ENCODE measurements at places on chromosomes 13 and 19.

- no peak for DNase-seq
Observed at GRCh38 chr13:20993211-20993610, 68.2 kb downstream of the LATS2 start.

DNA sequence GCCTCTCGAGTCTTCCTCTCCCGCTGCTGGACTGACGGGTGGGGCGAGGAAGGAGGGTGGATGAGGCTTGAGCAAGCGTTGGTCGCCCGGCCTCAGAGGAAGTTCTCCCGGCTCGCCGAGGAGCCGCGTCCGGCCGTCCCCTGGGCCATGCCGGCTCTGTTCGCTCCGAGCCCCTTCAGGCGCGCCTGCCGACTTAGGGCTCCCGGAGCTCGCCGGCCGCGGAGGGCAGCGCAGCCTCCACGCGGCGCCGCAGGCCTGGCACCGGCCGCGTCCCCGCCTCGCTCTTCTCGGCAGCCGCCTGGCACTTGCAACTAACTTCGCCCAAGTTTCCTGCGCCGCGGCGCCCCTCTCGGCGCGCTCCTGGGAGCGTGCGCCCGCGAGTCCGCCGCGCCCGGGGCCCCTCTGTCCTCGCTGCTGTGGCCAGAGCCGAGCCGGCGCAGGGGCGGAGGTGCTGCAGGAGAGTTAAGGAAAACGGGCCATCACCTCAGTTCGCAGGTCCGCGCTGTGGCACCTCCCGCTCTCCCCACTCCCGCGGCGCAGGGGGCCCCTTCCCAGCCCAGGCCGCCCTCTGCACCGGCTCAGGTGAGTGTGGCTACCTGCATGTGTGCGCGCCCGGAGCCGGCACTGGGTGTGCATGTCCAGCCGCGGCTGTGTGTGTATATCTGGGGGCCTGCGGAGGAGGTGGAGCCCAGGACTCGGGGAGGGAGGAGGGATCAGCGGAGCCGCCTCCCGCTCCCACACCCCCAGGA lies 641 bp upstream of the SOX21 start:
- no peak for DNase-seq

DNA sequence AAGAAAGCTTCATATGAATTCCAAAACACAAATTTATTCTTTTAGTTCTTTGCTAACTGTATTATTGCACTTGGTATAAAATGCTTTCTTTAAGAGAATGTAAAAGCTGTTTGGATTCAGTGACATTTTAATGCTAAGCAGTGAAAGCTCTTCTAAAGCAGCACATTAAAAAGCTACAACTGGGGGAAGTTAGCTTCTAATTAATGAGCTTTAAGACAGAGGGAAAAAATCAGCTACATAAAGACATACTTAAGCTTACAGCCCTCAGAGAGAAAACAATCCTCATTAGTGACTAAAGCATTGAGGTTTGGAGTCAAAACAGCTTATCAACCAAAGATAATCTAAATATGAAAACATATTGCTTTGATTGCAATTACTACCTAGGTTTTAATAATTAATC lies 1222.2 kb upstream of the SPRY2 start:
- DNase-seq = no peak

GRCh38 chr19:14505488-14506239 lies 9.7 kb upstream of the GIPC1 start:
- peak; percentile 80 for DNase-seq

DNA sequence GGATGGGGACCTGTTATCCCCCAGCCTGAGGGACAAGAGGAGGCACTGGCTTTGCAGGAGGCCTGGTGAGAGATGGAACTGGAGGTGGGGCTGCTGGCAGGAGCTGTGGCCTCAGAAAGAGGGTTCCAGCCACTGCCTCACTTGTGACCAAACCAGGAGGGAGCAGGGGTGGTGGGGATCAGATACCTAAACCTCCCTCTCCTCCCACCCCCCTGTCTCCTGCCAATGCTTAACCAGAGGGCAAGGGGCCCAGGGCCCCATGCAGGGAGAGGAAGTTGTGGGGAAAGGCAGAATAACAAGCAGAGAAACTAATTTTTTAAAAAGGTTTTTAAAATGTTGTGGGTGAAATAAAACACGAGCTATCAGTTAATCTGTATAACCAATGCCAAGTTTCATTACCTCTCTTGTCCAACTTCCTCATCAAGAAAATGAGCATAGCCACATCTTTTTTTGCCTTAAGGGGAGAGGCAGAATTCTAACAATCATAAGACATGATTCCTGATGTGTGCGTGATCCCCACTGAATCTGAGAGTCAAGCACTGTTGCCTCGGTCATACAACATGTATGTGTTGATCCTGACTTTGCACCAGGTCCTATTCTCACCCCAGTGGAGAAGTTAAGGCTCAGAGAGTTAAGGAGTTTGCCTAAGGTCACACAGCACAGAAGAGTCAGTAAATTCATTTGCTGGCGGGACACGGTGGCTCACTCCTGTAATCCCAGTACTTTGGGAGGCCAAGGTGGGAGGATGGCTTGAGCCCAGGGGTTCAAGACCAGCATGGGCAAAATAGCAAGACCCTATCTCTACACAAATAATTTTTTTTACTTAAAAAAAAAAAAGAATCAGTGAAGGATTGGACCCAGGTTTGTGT lies 12.9 kb downstream of the FXYD5 start:
- no peak for DNase-seq

- DNase-seq = peak; percentile 38
Observed at GRCh38 chr19:13906521-13906904, 512 bp downstream of the CC2D1A start.

- DNase-seq = no peak
Observed at GRCh38 chr13:95950103-95950502, 103.1 kb downstream of the UGGT2 start.
